ENCODE measurements at places on chromosomes 2 and 18. TPM values are rescaled to one million over a fixed set of nuclear protein-coding genes. Genes with fewer than 3 reads are reported as not detected.

GRCh38 chr2:173818285-173818684 lies 146.9 kb downstream of the SP3 start:
- H3K4me3 ChIP-seq: no peak overlapping the region

DNA sequence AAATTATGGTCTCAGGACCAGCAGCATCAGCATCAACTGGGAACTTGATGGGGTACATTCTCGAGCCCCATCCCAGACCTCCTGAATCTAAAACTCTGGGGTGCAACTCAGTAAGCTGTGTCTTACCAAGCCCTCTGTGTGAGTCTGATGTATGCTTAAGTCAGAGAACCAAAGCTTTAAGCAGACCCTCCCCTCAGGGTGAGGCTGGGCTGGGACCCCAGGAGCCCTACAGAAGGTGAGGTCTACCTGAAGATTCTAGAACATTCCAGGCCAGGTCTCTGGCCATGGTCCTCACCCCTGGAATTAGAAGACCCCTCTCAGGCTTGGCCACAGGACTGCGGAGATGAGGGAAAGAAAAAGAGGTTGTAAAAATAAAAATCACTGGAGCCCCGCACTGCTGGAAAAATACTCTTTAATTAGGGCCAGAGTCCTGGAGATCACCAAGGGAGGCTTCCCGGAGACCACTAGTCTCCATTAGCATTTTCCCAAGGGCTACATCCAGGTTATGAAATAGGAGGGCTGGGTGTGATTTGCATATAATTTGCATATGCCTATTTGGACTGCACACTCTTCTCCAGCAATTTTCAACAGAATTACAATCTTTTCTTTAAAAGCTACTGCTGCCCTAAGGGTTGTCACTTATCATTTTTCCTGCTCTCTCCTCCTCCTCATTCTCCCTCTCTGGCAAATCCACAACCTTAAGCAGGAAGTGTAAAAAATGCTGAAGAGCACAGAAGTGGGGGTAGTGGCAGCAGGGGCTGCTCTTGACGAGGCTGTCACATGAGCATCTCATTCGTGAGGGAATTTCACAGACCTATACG lies 100.2 kb downstream of the ZBTB7C start:
- no peaks in the 10 kb centered on the region for H3K36me3 ChIP-seq
- H3K27me3 ChIP-seq: no peaks in the 10 kb centered on the region

- H3K36me3 ChIP-seq: no peaks in the 10 kb centered on the region
- DNase-seq: no peak
- no peaks in the 10 kb centered on the region for H3K27me3 ChIP-seq
- no peak overlapping the region for H3K4me3 ChIP-seq
Measured at GRCh38 chr2:5698134-5698533, 6.0 kb downstream of the SOX11 start.

GRCh38 chr2:70420143-70420542 lies 118.3 kb upstream of the FAM136A start:
- no peak for DNase-seq
- H3K27ac ChIP-seq: no peak overlapping the region
- no peaks in the 10 kb centered on the region for H3K36me3 ChIP-seq

DNA sequence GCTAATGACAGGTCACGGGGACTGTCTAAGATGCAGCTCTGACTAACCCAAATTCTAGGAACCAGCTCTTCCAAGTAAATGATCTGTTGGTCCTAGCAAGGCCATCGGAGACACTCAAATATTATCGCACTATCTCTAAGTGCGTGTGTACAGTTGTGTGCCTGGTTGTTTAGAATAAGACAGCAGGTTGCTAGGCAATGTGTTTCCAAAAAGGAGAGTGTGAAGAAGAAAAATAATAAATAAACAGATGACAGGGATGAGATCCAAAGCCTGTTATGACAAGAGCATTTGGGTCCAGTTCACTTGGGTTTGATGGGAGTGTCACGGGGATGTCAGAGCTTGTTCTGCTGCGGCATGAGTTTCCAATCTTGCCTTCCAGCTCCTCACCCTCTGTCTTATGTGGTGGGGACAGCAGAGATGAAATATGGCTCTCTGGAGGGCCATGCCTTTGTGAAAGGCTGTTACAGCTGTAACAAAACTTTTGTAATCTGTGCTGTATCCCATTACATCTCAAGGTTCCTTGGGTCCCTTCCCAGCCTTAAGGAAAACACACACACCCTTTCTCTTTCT lies 127.5 kb upstream of the TNP1 start:
- no peak for DNase-seq
- no peaks in the 10 kb centered on the region for H3K36me3 ChIP-seq
- no peaks in the 10 kb centered on the region for H3K4me1 ChIP-seq
- no peak overlapping the region for H3K27ac ChIP-seq
- H3K4me3 ChIP-seq: no peak overlapping the region

DNA sequence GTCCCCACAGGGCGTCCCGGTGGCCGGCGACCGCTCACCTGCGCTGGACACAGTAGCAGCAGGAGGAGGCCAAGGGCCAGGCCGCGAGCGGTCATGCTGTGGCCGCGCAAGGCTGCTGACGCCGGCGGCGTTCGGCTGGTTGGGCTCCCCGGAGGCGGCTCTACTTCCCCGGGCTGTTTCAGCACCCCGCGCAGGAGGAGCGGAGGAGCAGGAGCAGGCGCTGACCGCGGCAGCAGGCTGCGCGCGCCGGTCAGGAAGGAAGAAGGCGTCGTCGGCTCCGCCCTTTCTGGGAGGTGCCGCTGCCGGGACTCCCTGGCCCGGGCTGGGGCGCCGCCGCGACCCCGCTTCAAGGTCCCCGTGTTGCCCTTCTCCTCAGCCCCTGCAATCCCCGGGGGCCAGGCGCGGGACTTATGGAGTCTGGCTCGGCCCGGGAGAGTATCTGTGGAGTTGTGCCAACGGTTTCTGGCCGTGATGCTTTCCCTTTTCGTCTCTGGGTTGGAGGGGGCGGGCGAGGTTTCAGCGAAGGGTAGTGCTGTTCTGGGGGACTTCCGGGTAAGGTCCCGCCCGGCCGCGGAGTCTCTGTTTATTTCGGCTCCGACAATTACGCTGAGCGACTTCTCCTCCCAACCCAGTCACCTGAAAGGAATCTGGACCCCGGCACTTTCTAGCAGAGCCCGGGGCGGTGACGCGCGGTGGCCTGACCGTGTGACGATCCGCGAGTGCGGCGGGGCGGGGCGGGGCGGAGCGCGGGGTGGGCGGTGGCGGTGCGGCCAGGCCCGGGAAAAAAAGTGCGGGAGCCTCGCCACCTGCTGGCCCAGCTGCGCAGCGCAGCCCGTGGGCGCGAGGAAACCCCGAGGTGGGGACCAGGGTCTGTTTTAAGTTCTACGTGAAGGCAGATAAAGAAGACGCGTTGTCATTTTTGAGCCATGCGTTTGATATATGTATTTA lies at the start of gene NPC1:
Gene NPC1 (minus strand): TSS at position 258 of the 948 bp plus-strand sequence. CDS start 163 bp downstream, at position 95.
- peaks cover 21% of the 10 kb centered on the region for H3K4me1 ChIP-seq
- H3K27ac ChIP-seq: peak within 1 kb of the TSS; percentile 92
- peak within 1 kb of the TSS; percentile 65 for H3K4me3 ChIP-seq
- H3K27me3 ChIP-seq: no peaks in the 10 kb centered on the region
- no peaks in the 10 kb centered on the region for H3K36me3 ChIP-seq

- no peak for DNase-seq
- no peaks in the 10 kb centered on the region for H3K4me1 ChIP-seq
- no peak overlapping the region for H3K4me3 ChIP-seq
Measured at GRCh38 chr2:178006710-178007109, 65.9 kb downstream of the PDE11A start.

DNA sequence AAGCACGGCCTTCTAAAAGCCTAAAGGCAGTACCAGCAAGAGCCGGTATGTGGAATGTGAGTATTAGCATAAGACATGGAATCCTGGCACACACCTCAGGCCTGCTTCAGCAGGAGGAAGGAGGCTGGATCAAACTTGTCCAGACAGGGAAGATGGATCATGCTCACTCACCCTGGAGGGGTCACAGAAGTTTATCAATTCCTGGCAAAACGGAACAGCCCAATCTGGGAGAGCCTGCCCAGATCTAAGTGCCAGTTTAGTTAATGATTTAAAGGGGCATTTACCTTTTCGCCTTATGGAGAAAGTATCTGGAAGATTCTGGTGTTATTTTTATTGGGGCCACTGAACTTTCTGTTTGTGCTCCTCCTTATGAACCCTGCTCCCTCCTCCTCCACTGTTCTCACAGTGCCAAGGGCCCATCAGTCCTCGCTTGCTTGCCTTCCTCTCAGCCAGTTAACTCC lies 58.3 kb upstream of the NFE2L2 start:
- no peaks in the 10 kb centered on the region for H3K27me3 ChIP-seq
- no peak overlapping the region for H3K4me3 ChIP-seq
- no peaks in the 10 kb centered on the region for H3K36me3 ChIP-seq
- H3K27ac ChIP-seq: no peak overlapping the region
- no peak for DNase-seq

Gene DYSF
- 6.8 TPM for total RNA-seq

Gene STK11IP
- total RNA-seq: 134 TPM

All from testis (tissue), 5 donors.